ENCODE measurements at places on chromosomes 2 and 18.

- no peak for DNase-seq
Observed at GRCh38 chr2:233439191-233439590, 84.9 kb downstream of the DGKD start.

DNA sequence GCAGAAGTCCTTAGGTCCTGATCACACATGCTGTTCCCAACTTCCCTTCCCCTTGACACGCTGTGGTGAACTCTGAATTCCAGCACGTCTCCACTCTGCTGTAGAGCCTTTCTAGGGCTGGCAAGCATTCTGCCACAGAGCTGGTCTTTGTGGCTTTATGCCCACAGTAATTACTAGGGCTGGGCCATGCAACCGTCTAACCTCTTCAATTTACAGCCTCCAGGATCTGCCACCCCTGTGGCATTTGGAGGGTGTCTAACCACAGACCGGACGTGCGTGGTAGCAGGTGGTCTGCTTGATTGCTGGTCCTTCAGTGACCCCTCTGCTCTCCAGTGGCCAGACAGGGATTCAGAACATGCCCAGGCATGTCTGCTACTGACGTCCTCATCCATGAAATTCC lies 43.1 kb upstream of the TGFA start:
- DNase-seq = no peak

- DNase-seq = no peak
Observed at GRCh38 chr2:64655018-64655664, 1.4 kb upstream of the SERTAD2 start.

- no peak for DNase-seq
Observed at GRCh38 chr2:76737607-76738006, 784.6 kb downstream of the LRRTM4 start.

GRCh38 chr2:163802284-163802683 lies 66.5 kb upstream of the FIGN start:
- no peak for DNase-seq

DNA sequence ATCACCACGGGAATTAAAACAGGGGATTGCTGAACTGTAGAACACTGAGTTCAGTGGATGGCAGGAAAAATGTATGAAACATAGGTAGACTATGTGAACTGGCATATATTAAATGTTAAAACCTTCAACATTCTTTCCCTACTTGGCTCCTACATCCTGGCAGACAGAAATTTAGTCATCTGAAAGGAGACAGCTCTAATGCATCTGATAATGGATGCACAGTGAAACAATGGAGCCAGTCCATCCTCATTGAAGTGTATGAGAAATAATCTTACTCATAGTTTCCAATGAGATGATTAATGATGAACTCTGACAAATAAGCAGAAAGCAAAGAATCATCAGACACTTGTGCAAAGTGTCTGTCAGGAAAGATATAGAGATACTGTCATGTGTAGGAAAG lies 1629.7 kb upstream of the TMEFF2 start:
- no peak for DNase-seq

GRCh38 chr2:201707753-201708152 lies 9.3 kb upstream of the MPP4 start:
- no peak for DNase-seq

GRCh38 chr18:2609604-2610003 lies 38.2 kb downstream of the NDC80 start:
- no peak for DNase-seq

GRCh38 chr18:60838677-60839076 lies 466.1 kb upstream of the MC4R start:
- DNase-seq = no peak

GRCh38 chr18:64692826-64693225 lies 543.9 kb upstream of the LINC00305 start:
- no peak for DNase-seq

GRCh38 chr2:33247365-33247764 lies 229.1 kb upstream of the RASGRP3 start:
- DNase-seq = no peak

DNA sequence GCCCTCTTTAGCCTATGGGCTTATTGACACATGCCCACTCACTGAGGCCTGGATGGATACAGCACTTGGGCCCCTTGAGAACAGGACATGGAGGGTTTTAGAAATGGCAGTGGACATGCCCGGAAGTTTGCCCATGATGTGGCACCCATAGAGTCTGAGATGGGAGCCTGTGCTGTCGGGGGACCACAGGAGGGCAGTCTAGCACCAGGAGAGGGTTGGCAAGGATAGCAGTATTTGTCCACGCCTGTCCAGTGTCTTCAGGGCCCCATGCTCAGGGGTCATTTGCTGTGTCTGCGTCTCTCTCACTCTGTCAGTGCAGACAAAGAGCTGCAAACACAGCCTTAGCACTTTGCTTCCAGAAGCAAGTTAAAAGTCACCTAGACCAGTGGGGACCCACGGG lies 48.7 kb downstream of the IL1RL2 start:
- DNase-seq = no peak

GRCh38 chr2:153770359-153770991 lies 101.2 kb upstream of the GALNT13 start:
- no peak for DNase-seq

DNA sequence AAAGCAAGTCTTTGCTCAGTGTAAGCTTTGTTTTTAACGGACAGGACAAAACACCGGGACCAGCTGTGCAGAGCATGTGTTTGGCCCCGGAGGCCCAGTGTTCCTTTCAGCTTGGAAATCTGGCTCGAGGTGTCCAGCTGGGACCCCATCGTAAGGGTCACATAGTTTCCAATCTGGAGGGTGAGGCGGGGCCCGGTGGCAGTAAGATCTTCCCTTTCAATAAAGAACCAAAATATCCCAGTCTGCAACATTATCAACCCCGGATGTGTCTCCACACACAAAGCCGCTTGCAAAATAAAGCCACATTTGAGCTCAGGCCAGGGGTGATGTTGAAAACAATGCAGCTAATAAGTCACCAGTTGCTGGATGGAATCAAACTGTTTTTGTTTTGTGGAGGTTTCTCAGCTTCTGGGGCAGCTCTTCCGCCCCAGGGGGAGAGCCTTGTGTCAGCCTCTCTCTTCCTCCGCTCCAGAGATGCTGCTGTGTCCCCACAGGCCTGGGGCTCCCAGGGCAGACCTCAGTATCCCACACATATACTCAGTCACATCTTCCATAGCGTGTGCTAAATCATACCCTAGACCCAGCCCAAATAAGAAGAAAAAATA lies 138.6 kb upstream of the GLI2 start:
- peak; percentile 62 for DNase-seq

GRCh38 chr2:888211-888801 lies 62.3 kb upstream of the SNTG2 start:
- no peak for DNase-seq

DNA sequence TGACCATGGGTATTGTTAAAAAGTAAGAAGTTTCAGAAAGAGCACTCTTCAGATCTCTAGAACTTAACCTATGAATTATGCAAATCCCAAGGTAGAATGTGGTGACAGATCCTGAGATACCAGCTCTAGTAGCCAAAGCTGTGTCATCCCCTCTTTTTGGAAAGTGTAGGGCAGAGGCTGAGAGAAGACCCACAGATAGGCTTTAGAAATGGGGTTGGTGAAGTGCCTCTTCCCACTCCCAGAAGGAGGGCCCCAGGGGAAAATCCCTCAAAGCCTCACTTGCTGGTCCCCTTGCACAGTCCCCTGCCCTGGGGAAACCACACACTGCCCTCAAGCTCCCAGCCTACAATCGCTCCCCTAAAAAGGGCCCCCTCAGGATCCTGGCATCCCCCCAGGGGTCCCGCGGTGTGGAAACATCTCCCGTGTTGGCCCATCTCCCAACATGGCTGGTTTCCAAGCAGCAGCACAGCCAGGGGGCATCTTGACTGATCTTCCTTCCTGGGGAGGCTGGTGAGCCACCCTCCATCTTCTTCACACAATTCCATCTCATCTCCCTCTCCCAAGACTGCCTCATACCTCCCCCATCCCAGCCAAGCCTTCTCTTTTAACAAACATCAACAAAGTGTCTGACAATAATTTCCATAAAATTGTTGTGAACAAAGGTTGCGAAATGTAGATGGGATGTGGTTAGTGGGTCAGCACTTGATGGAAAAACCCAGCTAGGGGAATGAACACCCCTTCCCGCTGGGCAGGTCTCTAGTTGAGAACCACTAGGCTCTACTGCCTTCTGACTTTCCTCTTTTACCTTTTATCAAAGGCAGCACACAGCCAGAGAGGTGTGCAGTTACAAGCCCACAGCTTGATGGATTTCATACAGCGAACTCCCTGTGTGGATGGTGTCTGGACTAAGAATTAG lies 25.1 kb downstream of the MAL start:
- no peak for DNase-seq

GRCh38 chr2:113854970-113855740 lies 34.7 kb upstream of the ACTR3 start:
- DNase-seq = no peak

- DNase-seq = no peak
Observed at GRCh38 chr2:3447789-3448317, 68.4 kb downstream of the TRAPPC12 start.

DNA sequence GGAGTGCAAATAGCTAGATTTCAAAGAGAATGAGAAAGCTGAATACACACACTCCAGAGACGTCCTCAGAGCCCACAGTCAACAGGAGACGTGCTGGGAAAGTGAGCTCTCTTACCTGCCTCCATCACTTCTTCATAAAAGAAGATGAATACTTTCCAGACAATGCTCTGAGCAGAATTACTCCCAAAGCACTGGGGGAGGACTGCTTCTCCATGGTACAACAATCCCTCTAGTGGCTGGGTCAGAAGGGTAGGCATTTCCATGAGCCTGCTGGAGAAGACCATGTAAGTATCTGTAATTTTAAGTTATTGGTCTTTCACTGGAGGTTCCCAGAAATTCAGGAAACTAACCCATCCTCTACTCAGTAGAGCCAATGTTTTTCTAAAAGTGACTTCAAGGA lies 190.3 kb downstream of the RBM43 start:
- DNase-seq = no peak

DNA sequence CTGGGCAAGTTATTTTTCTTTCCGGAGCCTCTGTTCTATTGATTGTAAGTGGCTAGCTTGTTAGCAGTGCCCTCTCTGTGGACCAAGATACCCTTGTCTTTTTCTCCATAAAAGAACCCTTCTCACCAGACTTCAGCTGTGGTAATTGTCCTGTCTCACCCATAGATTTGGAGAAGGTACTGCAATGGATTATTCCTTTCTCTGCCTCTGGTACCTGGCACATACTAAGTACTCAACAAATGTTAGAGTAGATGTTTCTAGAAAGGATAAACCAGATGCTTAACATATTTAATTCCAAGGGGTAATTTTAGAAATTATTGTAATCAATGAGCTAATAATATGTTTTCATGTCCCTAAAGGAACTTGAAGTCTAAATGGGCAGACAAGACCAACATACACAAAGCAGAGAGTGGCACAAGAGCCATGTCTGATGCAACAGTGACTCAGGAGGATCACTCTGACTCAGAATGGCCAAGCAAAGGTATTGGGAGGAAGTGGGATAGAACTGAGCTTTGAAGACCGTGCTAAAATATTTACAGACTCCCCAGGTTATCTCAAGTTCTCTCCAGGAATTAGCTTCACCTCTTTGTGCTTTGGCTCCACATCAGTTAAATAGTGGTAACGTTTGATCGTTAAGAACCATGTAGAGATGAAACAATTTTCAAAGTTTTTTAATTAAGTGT lies 129.7 kb upstream of the OSR1 start:
- DNase-seq = no peak

GRCh38 chr18:11518788-11519685 lies 90.4 kb upstream of the SLC35G4 start:
- no peak for DNase-seq

DNA sequence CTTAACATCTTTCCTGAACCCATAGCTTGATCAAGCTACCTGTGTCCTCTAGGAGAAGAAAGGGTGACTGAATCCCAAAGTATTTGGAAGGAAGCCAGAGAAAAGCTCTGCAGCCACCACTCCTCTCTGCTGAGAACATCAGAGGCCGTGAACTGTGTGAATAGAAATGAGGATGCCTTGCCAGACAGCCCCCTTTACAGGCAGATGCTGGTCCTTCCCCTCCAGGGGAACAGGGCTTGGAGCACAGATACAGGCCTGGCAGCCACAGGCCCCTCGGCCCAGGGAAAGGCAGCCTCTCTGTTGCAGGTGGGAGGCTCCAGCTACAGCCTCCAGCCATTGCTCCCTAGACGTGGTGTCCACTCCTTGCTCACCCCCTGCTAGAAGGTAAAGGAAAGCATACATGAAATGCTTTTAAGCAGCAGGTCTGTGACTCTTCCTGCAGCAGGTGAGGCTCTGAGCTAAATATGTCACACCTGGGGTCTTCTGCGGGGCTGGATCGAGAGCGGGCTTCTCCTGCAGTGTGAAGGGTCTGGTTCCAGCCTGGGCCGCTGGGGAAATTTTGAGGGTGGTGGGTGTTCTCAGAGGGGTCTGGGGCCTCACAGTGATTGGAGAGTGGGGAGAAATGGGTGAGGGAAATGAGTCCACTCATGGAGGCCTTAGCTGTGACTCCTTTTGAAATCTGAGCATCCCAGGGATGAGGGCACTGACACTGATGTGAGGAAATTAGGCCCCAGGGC lies 234.0 kb downstream of the KLHL29 start:
- DNase-seq = no peak

- no peak for DNase-seq
Observed at GRCh38 chr18:79520478-79521390, 125.0 kb downstream of the NFATC1 start.

DNA sequence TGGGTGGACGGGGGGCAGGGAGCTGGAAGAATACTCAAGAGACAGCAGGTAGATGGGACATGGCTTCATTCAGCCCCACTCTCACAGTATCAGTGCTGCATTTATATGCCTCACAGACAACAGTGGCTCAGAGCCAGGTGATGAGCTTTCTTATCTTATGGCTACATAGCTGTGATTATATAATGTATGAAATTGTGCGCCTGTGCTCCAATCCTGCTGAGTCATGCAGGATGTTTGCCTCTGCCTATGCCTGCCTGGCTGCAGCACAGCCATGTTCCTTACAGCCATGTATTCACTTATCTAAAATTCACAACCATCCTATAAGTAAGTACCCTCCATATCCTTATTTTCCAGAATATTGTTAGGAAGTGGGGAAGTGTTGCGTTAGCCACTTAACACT lies 37.7 kb upstream of the RNF103 start:
- no peak for DNase-seq

DNA sequence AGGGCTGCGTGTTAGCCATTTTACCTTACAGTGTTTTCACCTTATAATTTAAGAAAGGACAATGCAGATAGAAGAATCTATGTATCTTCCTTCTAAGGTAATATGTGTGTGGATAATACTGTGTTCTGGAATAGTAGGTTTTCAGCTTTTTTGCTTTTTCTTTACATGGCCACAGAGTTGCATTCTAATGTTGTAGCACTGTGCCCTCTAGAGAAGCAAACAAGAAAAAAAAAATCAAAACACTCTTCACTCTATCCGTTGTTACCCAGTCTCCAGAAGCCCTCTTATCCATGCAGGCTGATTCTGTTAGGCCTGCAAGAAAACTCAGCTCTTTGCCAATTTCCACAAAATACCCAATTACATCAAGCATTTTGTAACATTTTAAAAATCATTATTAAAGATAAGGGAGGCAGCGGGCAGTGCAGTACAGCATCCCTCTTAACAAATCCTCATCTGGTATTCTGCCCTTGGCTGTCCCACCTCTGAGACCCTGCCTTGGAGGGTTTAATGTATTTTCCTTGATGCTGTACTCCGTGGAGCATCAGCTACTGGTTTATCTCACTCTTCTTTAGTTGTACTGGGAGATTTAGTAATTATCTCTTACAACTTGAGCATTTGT lies 41.8 kb downstream of the CDH7 start:
- no peak for DNase-seq

GRCh38 chr2:98708396-98709186 lies 22.3 kb downstream of the MGAT4A start:
- DNase-seq = no peak

Measured in hindlimb muscle (tissue), 1 donor.